ENCODE measurements at places on chromosomes 1 and 21. TPM values are rescaled to one million over a fixed set of nuclear protein-coding genes. Genes with fewer than 3 reads are reported as not detected.

- no peak for DNase-seq
These were observed 119.7 kb downstream of the HHAT start for GRCh38 chr1:210448297-210448892.

S100A7 gene
- total RNA-seq = not detected

LYPD8 gene
- total RNA-seq = not detected

DNA sequence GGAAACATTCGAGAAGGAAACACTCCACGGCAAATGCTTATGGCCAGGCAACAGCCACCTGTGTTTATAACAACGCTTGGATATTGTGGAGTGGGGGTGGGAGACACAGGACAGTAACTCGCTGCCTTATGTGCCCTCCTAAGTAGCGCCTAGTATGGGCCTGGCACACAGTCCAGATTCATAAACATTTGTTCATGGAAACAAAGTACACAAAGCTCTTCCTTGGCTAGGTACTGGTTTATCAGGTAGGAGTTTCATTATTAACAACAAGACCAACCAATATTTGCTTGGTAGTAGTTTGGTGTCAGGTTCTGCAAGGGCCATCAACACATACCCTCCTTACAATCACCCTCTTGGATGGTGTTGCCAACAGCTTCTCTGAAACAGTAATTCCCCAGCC lies 23.4 kb downstream of the TMCO4 start:
- DNase-seq = no peak

TEDDM1 gene
- total RNA-seq = not detected

WDR3 gene
- 15.4 TPM for total RNA-seq

TINAGL1 gene
- total RNA-seq = 199 TPM

GRCh38 chr1:225945564-225945963 lies 4.5 kb upstream of the LEFTY2 start:
- DNase-seq = no peak

GRCh38 chr1:215181518-215181917 lies 99.0 kb downstream of the KCNK2 start:
- no peak for DNase-seq

VPS26C gene
- total RNA-seq = 42.1 TPM

DNA sequence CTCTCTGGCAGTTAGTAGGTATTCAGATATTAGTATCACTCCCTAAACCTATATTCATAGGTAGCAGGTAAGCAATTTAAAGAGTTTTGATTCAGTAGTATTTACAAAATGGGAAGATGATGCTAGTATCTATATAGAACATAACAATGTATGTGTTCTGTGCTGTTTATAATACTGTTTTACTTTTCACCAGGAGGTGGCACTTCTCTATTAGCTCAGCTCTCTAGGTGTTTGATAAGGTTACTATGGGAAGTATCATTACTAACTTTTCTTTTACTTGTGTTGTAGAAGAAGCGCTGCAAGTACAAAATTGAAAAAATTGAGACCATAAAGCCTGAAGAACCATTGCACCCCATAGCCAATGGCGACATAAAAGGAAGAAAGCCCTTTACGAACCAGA lies 49.4 kb upstream of the FASLG start:
- no peak for DNase-seq

- DNase-seq = no peak
These were observed 35.8 kb upstream of the CR2 start for GRCh38 chr1:207418351-207418750.

DNA sequence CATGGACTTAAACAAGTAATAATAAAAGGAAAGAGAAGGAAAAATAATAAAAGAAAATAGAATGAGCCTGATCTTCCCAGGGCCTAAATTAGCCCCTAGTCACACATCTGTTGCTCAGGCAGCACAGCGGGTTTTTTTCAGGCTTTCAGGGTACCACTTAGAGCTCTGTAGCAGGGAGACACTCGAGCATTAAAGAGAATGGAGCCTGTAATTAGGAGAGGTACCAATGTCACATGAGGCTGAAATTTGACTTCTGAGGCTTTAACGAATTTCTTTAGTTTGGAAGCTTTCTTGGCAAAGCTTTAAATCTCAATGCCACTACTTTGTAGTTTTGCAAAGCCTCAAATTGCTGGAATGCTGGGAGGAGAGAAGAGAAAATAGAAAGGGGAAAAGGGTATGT lies 116.3 kb downstream of the AK5 start:
- no peak for DNase-seq

DNA sequence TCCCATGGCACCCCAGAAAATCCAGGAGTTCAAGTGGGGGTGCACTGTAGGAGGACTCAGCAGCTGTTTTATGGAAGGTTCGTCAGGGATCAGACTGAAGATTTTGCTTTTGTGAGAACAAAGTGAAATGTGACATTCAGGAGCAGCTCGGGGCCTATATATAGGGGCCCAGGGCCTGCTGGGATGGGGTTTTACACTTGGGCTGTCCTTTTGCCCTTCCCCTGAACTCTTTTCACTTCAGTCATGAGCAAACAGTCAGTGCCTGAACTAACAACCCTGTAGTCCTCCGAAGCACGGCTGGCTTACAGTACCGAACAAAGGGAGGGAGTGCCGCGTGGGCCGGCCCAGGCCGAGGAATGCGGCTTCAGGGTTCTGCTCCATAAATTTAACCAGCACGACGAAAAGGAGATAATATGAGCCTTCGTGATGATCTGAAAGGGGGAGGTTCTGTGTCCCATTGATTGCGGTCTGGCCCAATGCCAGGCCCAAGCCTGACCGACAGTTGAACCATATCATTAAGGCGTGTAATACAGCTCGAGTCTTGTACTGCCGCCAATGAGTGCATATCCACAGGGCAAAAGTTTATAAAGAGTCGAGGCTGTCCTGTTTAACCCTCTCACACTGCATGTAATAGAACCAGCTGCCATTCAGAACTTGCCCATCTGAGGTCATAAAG lies 139.9 kb downstream of the DHRS3 start:
- DNase-seq = peak; percentile 73

Measured in heart left ventricle (tissue), 16 donors.